HFFc6 (cell line): ENCODE measurements at places on chromosomes 12 and 14. TPM values are rescaled to one million over a fixed set of nuclear protein-coding genes. Genes with fewer than 3 reads are reported as not detected.
A peak's percentile ranks its signal among the peaks of the same experiment; 100 is the strongest.

The RILPL1 gene
- 17.0 to 17.6 TPM (median 17.3 TPM) in 3 replicates for total RNA-seq

The WNT5B gene
- 222 to 289 TPM (median 238 TPM) in 3 replicates for total RNA-seq

The IL23A gene
- not detected in 3 replicates for total RNA-seq

The CCDC196 gene
- not detected in 3 replicates for total RNA-seq

DNA sequence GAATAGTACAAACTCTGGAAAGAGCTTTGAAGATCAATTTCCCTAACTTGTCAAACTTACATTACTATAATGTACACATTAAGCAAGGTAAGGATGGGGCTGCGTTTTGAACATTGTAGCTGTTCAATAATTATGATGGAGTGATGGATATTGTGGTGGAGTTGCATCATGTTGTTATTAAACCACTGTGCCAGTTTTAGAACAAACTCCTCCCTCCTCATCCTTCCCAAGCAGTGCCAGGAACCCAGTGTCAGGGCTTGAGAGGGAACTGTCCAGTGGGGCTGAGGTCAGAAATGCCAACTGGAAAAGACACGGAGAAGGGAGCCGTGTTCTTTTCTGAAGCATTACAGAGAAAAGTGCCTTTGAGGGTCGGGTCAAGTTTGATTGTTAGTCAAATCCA, 31.9 kb upstream of the PAPOLA start:
- no peak for DNase-seq
- H3K4me1 ChIP-seq: peaks cover 8% of the 10 kb centered on the region
- no peak overlapping the region for H3K4me3 ChIP-seq
- peaks cover 8% of the 10 kb centered on the region for H3K27me3 ChIP-seq
- H3K36me3 ChIP-seq: no peaks in the 10 kb centered on the region

GRCh38 chr12:103801709-103802585, 39.1 kb downstream of the NT5DC3 start:
- H3K4me3 ChIP-seq: peak overlapping the region; percentile 24; the same call in 1 of the 2 replicates
- H3K27ac ChIP-seq: peak overlapping the region; percentile 73
- peak; percentile 17 for DNase-seq
- H3K4me1 ChIP-seq: peaks cover 69% of the 10 kb centered on the region

The KRT71 gene
- total RNA-seq: not detected in 3 replicates

- H3K4me3 ChIP-seq: peak overlapping the region; percentile 99
- H3K27me3 ChIP-seq: peaks cover 33% of the 10 kb centered on the region
- DNase-seq: no peak
- peak overlapping the region; percentile 99 for H3K27ac ChIP-seq
These were observed 1.7 kb upstream of the SLC38A2 start for GRCh38 chr12:46374310-46374709.

The DNAAF2 gene
- 5.8 to 7.9 TPM (median 6.1 TPM) in 3 replicates for total RNA-seq

- H3K4me3 ChIP-seq: no peak overlapping the region
- no peak overlapping the region for H3K27ac ChIP-seq
- H3K27me3 ChIP-seq: no peaks in the 10 kb centered on the region; the same call in 1 of the 2 replicates
These were observed 42.8 kb upstream of the CMKLR1 start for GRCh38 chr12:108381787-108382436.

The TTLL5 gene
- total RNA-seq: 18.0 and 23.2 TPM in 2 replicates
